ENCODE measurements at places on chromosomes 7 and 10.

GRCh38 chr10:74083304-74083703, 67.3 kb downstream of the AP3M1 start:
- DNase-seq, result no peak

GRCh38 chr10:46266306-46266985, 20.4 kb upstream of the ANTXRL start:
- no peak for DNase-seq

DNA sequence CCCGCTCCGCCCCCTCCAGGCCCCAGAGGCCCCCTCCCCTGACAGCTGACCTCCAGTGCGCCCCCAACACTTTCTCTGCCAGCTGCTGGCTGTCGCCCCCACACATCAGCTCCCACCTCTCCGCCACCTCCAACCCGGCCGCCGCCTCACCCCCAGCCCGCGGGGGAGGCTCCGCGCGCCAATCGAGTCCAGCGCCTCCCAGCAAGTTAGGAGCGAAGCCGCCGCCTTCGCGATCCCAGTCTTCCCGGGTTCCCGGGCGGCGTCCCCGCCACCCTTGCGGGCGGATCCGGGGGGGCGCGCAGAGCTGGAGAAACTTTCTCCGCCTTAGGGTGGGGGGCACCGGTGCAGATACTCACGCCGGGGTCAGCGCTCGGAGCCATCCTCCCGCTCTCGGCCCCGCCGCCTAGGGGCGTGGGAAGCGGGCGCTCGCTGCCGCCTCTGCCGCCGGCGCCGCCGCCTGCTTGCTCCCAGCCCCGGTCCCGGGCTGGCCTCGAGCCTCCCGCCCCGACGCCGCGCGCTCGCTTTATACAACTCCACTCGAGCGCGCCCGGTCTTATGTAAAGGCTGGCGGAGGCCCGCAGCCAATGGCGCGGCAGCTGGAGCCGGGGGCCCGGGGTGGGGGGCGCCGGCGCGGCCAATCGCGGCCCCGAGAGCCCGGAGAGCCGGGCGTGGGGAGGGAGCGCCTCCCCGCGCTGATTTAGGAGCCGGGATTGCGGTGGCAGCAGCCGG, at the start of gene CRTAC1:
TSS of gene CRTAC1 (minus strand) at position 529 of the 729 bp plus-strand sequence. CDS start at position 380, 149 bp downstream.
- peak; percentile 97 for DNase-seq

DNA sequence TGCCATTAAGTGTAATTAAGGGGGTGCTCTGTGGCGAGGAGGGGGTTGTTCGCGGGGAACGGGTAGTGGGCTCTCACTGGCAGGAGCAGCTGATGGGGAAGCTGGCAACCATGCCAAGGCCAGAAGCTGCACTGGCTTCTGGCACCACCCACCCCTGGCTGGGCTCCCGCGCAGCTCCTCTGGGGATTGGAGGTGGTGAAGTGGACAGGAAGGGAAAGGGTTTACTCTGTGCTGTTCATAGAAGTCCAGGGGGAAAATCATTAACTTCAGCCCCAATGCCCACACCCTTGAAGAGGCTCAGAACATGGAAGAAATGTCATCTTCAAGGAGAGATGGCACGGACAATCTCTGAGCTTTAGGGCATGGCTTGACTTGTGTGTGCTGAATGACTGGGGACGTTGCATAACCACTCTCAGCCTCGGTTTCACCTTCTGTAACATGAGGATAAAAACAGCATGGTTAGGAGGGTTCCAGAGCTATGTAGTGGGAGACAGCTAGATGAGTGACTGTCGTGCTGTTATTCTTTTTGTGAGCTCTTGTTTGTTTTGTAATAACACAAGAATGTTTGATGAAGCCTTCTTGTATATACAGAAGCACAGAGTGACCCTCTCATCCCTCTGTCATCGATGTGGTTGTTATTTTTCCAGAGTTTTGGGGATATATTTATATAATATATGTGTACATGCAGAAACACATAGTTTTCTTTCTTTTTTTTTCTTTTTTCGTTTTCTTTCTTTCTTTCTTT, 29.9 kb downstream of the KAZALD1 start:
- DNase-seq, result no peak

DNA sequence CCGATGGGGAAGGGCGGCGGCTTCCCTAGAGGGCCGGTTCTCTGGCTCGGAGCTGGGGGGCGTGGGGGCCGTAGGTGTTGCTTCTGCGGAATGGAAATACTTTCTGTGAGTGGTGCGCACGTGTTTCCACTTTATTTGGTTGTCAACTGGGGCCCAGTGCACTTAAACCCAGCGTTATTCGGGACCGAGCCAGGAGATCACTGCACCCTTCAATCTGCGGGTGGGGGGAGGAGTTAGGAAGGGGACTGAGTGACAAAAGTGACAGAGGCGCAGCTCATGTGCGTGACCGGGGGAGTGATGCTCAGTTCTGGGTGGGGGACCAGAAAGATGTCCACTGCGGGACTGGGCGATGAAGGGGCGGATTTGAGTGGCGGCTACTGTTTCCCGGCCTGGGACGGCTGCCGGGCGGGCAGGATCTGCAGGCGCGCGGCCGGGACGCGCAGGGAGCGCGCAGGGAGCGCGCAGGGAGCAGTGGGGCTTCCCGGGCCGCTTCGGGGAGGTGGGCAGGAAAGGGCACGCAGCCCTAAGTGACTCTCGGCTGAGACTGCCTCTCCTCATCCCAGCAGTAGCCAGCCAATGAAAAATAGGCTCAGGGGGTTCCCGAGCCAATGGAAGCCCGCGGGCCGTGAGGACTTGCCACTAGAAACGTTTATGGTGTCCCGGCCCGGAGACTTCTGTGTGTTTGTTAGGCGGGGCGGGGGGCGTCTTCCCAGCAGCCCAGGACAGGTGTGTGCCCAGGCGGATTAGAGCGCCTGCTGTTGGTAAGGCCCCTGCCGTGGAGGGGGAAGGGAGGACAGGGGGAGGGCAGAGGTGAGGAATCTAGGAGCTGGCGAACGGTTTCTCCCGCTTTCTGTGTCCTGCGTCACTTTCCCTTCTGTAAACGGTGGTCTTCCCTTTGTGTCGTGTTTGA, 54.3 kb upstream of the KDM7A start:
- DNase-seq, result peak; percentile 87

DNA sequence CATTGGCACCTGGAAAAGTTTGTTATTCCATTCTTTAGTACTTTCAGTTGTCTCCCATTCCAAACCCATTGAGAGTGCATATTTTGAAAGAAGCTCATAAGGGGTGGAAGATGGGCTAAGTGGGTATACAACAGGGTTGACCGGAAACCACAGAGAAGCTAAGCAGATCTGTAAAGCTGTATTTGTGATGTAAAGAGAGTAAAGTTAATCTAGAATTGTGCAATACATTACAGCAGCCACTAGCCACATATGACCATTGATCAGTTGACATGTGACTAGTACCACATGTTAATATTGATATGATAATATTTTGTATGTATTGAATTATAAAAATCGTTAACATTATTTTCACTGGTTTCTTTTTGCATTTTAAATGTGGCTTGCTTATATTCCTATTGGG, 4.9 kb upstream of the PNLIP start:
- DNase-seq, result no peak

GRCh38 chr10:16545116-16545736, 23.5 kb upstream of the C1QL3 start:
- peak; percentile 61 for DNase-seq

DNA sequence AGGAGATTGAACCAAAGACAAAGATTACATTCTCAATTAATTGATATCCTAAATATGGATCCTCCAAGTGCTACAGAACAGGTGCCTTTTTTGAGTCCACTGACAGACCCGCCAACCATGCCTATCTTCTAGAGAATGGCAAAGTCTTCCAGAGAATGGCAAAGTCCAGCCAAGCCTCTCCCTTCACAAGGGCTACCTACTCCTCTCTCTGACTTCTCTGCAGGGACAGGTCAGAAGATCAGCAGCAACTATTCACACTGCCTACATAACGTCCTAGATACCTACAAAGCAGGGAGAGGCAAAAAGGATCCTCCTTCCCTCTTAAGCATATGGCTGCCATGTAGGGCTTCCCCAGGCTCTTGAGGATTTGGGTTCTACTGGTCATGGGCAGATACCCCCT, 12.4 kb downstream of the UBE2H start:
- DNase-seq, result no peak

GRCh38 chr10:52463826-52464225, 149.7 kb downstream of the DKK1 start:
- DNase-seq, result peak; percentile 21
